ENCODE measurements at places on chromosomes 1 and 21. TPM values are rescaled to one million over a fixed set of nuclear protein-coding genes. Genes with fewer than 3 reads are reported as not detected.

The SPATA45 gene
- not detected for total RNA-seq

The GRHL3 gene
- 1.0 TPM for total RNA-seq

The OR2W3 gene
- total RNA-seq = not detected

The BLACAT1 gene
- total RNA-seq = 3.9 TPM

The OR10J1 gene
- not detected for total RNA-seq

The CC2D1B gene
- 20.4 TPM for total RNA-seq

The HOOK1 gene
- total RNA-seq = 30.9 TPM

The CFHR5 gene
- total RNA-seq = not detected

The AUNIP gene
- 12.1 TPM for total RNA-seq

The SMPDL3B gene
- 16.4 TPM for total RNA-seq

The LAX1 gene
- total RNA-seq = 0.12 TPM

The RIPK4 gene
- 9.9 TPM for total RNA-seq

The GUCA2A gene
- not detected for total RNA-seq

The RBM11 gene
- total RNA-seq = not detected

The CCDC181 gene
- total RNA-seq = not detected

The HTR6 gene
- total RNA-seq = 0.57 TPM

The CELA3A gene
- 9.0 TPM for total RNA-seq

The PCSK9 gene
- 39.6 TPM for total RNA-seq

The KCNJ9 gene
- 0.05 TPM for total RNA-seq

The LHX8 gene
- not detected for total RNA-seq

The SERINC2 gene
- total RNA-seq = 50.1 TPM

The HLCS gene
- 18.5 TPM for total RNA-seq

The CCDC24 gene
- total RNA-seq = 23.3 TPM

The MAP1LC3C gene
- not detected for total RNA-seq

The EFNA3 gene
- total RNA-seq = 20.4 TPM

The LIN28A gene
- 1.4 TPM for total RNA-seq

The DEPDC1 gene
- total RNA-seq = 61.9 TPM

The SPRR3 gene
- not detected for total RNA-seq

The SPRR1A gene
- not detected for total RNA-seq

The FAM72D gene
- 16.3 TPM for total RNA-seq

The PROX1 gene
- total RNA-seq = 0.22 TPM

The SH3BGRL3 gene
- total RNA-seq = 112 TPM

The S100A3 gene
- total RNA-seq = 4.2 TPM

The SHISA4 gene
- total RNA-seq = 15.2 TPM

The AMPD1 gene
- total RNA-seq = not detected

The LYPD8 gene
- total RNA-seq = not detected

The ERG gene
- 0.17 TPM for total RNA-seq

The CGN gene
- 19.7 TPM for total RNA-seq

The SPOCD1 gene
- total RNA-seq = 5.0 TPM

The RHD gene
- total RNA-seq = not detected

The LRRC38 gene
- total RNA-seq = not detected

The ADAMTS5 gene
- total RNA-seq = 0.02 TPM

The TCHH gene
- 0.02 TPM for total RNA-seq

The KCNN3 gene
- total RNA-seq = 1.1 TPM

The KIF26B gene
- total RNA-seq = 0.49 TPM

The PLPP3 gene
- 3.4 TPM for total RNA-seq

The SH3D21 gene
- total RNA-seq = 9.3 TPM

The HSPA6 gene
- total RNA-seq = not detected

The PKLR gene
- 0.17 TPM for total RNA-seq

The ADGRL4 gene
- total RNA-seq = 0.10 TPM

The MYOG gene
- not detected for total RNA-seq

Measured in HCT116 (cell line).